Activated CD8-positive, alpha-beta memory T cell treated with anti-CD3 and anti-CD28 coated beads for 4 hours (primary cell): ENCODE measurements at places on chromosomes 6 and 20.

DNA sequence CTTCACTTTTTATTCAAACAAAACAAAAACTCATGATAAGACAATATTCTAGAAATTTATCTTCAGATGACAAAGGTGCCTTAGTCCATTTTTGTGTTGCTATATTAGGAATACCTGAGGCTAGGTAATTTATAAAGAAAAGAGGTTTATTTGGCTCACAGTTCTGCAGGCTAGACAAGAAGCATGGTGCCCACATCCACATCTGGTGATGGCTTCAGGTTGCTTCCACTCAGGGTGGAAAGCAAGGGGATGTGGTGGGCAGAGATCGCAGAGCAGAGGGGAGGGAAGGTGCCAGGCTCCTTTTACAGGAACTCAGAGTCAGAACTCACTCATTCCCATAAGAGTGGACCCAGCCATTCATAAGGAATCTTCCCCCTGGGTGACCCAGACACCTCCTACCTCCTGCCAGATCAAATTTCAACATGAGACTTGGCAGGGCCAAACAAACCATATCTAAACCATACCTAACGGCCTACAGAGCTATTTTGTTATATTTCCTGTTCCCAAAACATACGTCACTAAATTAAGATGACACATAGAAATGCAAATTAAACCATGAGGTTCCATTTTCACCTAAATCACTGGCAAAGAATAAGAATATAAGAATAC lies 26.4 kb downstream of the ABHD12 start:
- no peak for DNase-seq

GRCh38 chr6:20681243-20681684 lies 147.0 kb downstream of the CDKAL1 start:
- DNase-seq, result no peak

DNA sequence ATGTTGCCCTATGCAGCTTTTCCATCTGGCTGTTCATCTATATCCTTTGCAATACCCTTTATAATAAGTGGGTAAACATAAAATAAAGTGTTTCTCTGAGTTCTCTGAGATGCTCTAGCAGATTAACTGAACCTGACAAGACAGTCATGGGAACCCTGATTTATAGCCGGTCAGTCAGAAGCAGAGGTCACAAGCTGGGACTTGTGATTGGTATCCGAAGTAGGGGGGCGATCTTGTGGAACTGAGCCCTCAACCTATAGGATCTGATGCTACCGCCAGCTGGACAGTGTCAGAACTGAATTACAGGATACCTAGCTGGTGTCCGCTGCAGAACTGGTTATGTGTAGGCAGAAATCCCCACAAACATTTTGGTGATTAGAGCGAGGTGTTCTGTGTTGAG lies 39.0 kb downstream of the SLC17A5 start:
- no peak for DNase-seq

- no peak for DNase-seq
These were observed 37.4 kb downstream of the SLC35D3 start for GRCh38 chr6:136959471-136959891.

DNA sequence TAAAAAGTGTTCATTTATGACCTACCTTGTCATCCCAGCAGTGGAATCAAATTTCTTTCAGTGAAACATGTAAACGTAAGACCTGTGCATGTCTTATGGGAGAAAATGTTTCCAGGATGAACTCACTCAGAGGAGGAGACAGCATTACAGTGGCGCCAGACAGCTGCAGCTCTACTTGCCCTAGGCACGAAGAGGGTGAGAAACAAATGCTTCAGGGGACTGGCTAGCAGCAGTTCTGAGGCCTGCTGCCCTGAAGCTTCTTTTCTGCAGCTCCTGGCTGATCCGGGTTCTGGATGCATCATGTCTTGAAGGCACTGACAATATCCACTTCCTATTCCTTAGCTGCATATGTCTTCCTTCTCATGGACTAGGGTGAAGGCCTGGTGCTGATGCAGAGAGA lies 120.2 kb downstream of the QRSL1 start:
- no peak for DNase-seq

GRCh38 chr6:157879873-157880254 lies 56.8 kb downstream of the SNX9 start:
- no peak for DNase-seq

GRCh38 chr6:87382861-87383260 lies 24.9 kb upstream of the CFAP206 start:
- no peak for DNase-seq

- no peak for DNase-seq
These were observed 34.1 kb downstream of the SLC2A4RG start for GRCh38 chr20:63773571-63774241.

- no peak for DNase-seq
These were observed 506.6 kb downstream of the FRK start for GRCh38 chr6:115554060-115554459.

DNA sequence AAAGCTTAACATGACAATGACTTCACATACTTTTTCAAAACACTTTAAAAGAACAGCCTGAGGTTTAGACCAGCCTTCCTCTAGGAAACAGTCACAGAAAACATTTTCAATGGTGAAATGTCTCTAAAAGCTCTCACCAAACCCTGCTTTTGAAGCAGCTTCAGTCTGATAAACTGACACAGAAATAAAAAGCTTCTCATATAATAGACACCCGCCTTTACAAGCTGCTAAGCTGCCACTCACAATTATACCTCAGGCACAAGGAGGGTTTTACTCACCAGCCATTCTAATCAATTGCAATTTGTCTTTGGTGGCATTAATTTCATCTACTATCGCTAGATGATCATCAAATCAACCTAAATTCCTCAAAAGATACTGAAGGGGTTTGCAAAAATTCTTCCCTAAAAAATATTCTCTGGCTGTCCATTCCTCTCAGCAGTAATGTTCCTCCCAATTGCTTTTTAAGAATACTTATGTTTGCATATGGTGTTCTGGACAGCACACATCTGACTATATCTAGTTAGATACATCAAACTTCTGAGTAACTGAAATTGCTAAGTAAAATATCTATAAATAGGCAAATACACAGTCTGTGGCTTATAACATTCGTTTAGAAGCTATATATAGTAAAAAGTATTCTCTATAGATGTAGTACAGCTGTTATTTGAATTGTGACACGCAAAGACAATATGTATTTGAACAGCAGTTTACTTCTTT lies 29.4 kb downstream of the KIF13A start:
- no peak for DNase-seq

- no peak for DNase-seq
These were observed 90.1 kb upstream of the PREP start for GRCh38 chr6:105492706-105493673.

GRCh38 chr6:76792394-76792793 lies 670.9 kb downstream of the HTR1B start:
- no peak for DNase-seq

GRCh38 chr6:53568776-53569616 lies 24.1 kb upstream of the GCLC start:
- DNase-seq, result no peak

- DNase-seq, result no peak
These were observed 295.6 kb downstream of the ZFAND3 start for GRCh38 chr6:38114976-38115625.

DNA sequence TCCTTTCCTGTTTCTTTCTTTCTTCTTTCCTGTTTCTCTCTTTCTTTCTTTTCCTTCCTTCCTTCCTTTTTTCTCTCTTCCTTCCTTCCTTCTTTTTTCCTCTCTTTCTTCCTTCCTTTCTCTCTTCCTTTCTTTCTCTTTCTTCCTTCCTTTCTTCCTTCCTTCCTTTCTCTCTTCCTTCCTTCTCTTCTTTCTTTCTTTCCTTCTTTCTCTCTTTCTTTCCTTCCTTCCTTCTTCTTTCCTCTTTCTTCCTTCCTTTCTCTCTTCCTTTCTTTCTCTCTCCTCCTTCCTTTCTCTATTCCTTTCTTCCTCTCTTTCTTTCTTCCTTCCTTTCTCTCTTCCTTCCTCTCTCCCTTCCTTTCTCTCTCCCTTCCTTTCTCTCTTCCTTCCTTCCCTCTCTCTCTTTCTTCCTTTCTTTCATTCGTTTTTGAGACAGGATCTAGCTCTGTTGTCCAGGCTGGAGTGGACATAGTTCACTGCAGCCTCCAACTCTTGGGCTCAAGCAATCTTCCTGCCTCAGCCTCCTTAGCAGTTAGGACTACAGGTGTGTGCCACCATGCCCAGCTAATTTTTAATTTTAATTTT lies 170.8 kb upstream of the GMDS start:
- DNase-seq, result no peak

GRCh38 chr6:6892744-6893583 lies 214.8 kb upstream of the RREB1 start:
- no peak for DNase-seq

DNA sequence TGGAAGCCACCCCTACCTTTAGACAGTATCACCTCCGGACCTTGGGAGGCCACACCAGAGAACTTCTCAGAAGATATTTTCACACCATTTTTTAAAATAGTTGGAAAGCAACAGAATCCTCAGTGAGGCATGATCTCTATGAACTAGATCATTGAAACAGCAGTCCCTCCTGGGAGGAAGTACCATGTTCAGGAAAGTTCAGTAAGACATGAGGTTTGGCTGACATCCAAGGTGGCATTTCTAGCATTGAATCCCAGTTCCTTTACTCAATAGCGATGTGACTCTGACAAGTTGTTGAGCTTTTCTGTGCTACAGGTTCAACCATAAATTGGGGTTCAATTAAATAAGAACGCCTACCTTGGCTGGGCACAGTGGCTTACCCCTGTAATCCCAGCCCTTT lies 169.0 kb downstream of the TBC1D7 start:
- DNase-seq, result no peak
